ENCODE measurements at places on chromosomes 16 and 17.

- no peak for DNase-seq
Measured at GRCh38 chr16:81816793-81817210, 37.7 kb downstream of the PLCG2 start.

- DNase-seq = no peak
Measured at GRCh38 chr16:2979669-2980226, 498 bp downstream of the PKMYT1 start.

GRCh38 chr16:13727943-13728342 is 192.0 kb upstream of the ERCC4 start:
- DNase-seq = no peak

GRCh38 chr17:51439395-51440229 is 179.3 kb downstream of the UTP18 start:
- DNase-seq = no peak

GRCh38 chr17:35968520-35969054 is 12.7 kb downstream of the CCL16 start:
- no peak for DNase-seq

DNA sequence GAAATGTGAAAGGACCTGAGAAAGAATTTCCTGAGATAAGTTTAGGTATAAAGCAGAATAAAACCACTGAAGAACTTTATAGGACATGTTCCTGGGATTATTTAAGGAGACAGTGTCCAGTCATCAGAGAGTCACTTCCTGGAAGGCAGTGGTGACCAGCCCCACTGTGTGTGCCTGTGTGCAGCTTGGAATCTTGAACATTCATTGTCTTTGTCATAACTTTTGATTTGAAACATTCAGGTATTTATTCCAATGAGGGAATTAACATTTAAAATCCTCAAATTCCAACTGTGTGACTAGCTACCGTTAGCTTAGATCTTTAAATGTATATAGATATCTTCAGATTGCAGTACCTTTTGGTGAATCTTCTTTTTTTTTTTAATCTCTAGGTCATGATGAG is 61.7 kb upstream of the MRC2 start:
- no peak for DNase-seq

DNA sequence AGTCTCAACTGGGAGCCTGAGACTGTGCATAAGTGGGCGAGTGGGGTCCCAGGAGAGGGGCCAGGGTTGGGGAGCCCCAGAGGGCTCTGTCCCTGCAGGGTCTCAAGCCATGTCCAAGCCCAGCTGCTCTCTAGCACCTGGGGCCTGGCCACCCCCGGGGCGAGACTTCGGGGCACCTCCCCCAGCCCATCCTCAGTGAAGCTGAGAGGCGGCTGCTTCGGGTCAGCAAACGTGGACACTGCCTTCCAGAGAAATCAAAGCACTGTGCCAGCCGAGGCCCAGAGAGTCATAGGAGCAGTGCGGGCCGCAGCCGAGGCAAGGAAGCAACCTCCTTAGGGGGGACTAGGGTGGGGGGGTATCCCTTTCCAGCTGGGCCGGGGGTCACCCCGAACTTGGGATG is 77.5 kb downstream of the ENGASE start:
- no peak for DNase-seq

- DNase-seq = no peak
Measured at GRCh38 chr16:54210452-54211125, 76.0 kb downstream of the IRX3 start.

DNA sequence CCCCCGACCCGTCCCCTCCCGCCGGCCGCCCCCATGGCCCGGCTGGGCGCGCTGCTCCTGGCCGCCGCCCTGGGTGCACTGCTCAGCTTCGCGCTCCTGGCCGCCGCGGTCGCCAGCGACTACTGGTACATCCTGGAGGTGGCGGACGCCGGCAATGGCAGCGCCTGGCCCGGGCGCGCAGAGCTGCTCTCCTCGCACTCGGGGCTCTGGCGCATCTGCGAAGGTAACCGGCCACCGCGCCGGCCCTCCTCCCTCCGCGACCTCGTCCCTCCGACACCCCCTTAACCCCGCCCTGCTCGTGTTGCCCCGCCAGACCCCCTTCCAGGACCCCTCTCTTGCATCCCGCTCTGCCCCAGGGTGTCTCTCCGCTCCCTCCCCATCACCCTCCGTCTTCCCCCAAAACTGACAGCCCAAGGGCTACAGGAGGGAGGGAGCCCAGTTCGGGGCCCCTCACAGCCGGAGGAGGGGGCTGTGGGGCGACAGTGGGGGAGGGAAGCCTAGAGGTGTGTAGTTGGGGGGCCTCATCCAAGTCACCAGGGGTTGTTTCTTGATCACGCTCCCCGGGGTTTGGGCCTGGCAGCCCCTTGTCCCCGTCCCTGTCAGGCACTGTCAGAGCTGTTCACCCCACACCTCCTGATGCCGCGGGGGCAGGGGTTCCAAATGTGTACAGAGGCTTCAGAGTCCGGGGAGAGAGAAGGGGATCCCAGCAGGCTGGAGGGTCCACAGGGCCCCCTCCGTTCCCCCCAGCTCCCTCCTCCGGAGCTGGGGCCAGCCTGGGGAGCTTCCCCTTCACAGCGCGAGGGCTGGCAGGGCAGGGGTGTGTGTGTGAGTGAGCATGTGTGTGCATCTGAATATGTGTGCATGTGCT is 794 bp downstream of the TMEM235 start:
- no peak for DNase-seq

DNA sequence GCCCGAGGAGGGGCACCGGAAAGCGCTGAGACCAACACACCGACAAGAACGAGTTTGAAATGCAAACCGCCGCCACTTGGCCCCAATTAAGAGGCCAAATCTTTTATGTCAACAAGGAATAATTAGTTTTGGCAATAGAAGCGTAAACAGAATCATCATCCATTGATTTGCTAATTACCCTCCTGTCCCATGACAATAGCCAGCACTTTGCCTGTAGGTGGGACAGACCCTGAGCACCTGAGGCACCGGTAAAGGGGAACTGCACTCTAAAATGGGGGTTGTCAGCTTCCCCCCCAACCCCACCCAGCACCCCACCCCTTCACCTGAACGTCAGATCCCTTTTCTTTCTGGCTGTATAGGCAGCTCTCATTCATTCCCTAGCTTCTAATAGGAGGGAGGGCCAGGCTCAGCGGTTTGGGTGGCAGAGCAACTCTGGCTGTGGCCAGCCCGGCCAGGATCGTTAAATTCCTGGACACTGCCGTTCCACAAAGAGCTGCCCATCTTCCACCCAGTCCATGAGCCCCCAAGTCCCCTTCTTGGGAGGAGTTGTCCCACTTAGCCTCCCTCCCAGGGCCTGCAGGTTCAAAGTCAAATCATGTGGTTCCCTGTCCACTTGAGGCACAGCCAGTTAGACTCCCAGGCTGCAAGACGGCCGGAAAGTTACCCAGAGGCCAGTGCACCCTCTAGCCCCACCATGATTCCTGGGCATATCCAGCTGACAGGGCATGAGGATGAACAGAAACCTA is 45.8 kb downstream of the WNT3 start:
- DNase-seq = no peak

GRCh38 chr17:75481194-75482068 is 25.0 kb downstream of the TMEM94 start:
- no peak for DNase-seq

GRCh38 chr17:58811290-58811689 is 55.6 kb downstream of the PPM1E start:
- no peak for DNase-seq

DNA sequence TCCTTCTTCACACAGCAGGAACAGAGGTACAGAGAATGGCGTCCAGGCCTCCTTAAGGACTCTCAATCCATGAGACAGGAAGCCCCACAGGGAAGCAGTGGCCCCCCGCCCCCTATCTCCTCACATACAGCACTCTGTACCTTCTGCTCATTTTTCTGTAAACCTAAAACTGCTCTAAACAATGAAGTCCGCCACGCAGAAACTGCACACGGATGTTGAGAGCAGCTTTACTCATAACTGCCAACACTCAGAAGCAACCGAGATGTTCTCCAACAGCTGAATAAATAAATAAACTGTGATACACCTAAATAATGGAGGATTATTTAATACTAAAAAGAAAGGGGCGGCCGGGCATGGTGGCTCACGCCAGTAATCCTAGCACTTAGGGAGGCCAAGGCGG is 9.9 kb downstream of the TBC1D16 start:
- DNase-seq = no peak

- no peak for DNase-seq
Measured at GRCh38 chr16:49382916-49383315, 9.3 kb downstream of the C16orf78 start.

DNA sequence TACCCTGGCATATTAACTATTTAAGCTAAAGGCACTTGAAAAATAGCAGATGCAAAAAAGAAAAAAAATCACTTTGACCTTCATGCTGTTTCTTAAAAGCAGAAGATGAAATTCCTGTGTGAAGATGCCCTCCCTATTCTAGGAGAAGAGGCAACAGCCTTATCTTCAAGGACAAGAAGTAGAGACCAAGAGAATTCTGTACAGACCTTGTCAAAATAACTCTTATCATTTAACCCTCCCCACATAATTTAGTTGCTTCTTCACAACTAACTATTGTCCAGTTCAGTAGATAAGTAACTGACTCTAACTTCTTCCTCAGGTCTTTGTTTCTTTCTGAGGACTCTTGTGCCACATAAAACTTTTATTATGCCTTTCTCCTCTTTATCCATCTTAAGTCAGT is 72.0 kb upstream of the MARCHF10 start:
- DNase-seq = no peak

- no peak for DNase-seq
Measured at GRCh38 chr17:62588109-62588508, 39.4 kb upstream of the MRC2 start.

DNA sequence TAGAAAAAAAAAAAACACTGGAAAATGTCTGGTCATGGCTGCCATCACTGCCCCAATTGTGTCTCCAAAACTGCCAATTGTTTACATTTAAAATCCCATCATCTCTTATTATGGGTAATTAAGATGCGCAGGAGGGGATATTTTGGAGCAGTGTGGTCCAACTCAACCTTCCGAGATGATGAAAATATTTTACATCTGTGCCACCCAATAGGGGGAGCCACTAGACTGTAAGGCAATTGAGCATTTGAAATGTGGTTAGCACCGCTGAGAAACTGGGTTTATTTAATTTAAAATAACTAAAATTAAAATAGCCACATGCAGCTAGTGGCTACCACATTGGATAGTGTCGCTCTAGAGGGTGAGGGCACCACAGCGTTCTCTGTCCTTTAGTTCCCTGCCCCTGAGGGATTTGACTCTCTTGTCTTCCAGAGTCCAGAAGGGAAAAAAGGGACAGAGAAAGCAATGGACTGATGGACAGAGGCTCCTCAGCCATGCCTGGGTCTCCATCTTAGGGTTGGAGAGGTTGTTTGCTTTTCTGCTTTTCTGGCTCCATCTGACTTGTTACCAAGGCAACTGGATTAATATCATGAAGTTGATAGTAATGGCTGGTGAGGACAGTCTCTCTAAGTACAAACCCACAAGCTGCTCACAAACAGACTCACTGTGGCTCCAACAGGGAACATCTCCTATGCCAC is 3.5 kb downstream of the MPO start:
- DNase-seq = no peak

DNA sequence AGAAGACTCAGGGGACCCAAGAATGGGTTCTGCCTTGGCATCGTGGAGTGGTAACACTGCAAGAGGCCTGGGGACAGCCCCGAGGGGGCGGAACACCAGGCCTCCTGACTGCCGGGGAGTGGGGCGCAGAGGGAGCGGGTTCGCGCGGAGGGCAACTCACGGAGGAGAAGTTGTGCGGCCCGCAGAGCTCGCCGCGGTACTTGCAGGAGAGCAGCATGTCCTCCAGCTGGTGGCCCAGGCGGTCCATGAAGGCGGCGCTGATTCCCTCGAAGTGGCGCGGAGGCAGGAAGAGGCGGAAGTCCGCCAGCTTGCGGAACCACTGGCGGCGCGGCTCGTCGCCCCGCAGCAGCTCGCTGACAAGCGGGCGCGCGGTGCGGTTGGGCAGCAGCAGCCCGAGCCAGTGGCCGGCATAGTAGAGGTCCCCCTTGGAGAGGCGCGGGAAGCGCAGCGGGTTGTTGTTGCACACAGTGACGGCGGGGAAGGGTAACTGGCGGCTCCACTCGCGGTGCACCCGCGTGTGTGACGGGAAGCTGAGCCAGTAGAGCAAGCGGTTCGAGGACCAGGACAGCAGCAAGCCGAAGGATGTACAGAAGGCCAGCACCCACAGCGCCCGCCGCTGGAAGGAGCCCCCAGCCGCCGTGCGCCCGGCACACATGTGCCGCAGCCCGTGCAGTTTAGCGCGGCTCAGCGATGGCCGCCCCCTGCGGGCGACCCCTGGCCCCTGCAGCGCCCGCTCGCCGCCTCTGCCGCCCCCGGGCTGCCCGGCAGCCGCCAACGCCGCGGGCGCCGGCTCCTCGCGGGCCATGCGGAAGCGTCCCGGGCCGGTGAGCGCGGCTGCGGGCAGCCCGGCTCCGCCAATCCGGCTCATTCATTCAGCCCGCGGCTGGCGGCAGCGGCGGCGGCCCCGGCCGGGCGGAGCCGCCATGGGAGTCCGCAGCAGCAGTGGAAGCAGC is 1.6 kb downstream of the ASIC2 start:
- DNase-seq = no peak

GRCh38 chr17:3959921-3960601 is 4.2 kb downstream of the ATP2A3 start:
- DNase-seq = no peak

- DNase-seq = no peak
Measured at GRCh38 chr17:67041941-67042899, 2.1 kb upstream of the CACNG1 start.

- no peak for DNase-seq
Measured at GRCh38 chr17:45883063-45883462, 11.3 kb upstream of the MAPT start.

DNA sequence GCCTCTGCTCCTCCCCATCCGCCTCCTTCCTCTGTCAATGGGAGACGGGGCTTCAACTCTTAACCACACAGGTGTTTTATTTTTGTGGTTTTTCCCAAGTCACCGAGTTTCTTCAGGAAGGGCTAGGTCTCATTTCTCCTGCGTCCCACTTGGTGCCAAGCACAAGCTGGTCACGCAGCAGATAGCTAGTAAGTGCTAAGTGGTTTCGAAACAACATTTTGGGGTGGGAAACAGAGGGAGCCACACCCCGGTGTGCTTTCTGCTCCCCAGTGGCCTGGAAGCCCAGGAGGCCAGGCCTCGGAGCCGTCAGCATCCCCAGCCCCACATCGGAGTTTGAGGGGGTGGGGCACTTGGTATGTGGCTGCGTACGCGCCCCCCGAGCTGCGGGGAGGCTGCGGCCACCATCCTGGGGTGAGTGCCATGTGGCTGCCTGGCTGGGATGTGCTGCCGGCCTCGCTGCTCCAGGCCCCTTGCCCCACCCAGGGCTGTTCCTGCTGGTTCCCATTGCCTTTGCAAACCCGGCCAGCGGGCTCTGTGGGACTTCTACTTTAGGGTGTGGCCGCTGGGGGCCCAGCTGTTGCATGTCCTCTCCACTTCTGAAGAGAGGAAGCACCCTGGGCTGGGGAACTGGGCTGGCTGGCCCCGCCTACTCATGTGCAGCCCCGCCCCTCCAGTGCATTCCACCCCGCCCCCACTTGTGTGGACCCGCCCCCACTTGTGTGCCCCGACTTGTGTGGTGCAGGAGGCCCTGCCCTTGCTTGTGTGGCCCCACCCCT is 55.6 kb downstream of the BAIAP2 start:
- peak; percentile 16 for DNase-seq

Measured in activated CD4-positive, alpha-beta T cell treated with anti-CD3 and anti-CD28 coated beads for 4 hours (primary cell).